ENCODE measurements at places on chromosomes 16 and 17.
A peak's percentile ranks its signal among the peaks of the same experiment; 100 is the strongest.

GRCh38 chr16:53090591-53091411 lies 36.0 kb downstream of the CHD9 start:
- peak; percentile 97 for DNase-seq

- peak; percentile 60 for DNase-seq
Measured at GRCh38 chr17:76232342-76232741, 8.0 kb downstream of the RNF157 start.

- DNase-seq = no peak
Measured at GRCh38 chr16:15900901-15901500, 12.6 kb upstream of the CEP20 start.

DNA sequence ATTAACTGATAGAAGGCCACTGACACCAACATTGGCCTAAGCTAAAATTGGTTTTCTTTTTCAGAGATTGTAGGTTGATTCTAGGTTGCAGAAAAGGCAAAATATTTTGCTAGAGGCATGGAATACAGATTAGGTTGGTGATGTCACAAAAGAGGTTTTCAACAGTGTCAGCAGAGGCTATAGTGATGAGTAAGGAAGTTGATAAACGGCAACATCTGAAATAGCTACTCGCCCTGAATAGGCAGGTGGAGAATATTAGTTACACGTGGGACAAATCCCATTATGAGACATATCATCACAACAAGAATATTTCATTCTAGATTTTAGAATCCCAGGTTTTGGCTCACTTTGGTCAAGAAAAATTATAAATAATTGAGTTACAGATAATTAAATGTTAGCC lies 1.5 kb upstream of the TOM1L1 start:
- no peak for DNase-seq

- DNase-seq = no peak
Measured at GRCh38 chr17:36117505-36118382, 14.1 kb downstream of the CCL4 start.

- DNase-seq = no peak
Measured at GRCh38 chr17:74963656-74964055, 8.9 kb downstream of the HID1 start.

Measured in H4 (cell line).